Esophagus squamous epithelium (tissue), 5 donors: ENCODE measurements at places on chromosomes 2 and 18.

- no peak for DNase-seq
Measured at GRCh38 chr2:200943527-200944105, 19.8 kb downstream of the ORC2 start.

DNA sequence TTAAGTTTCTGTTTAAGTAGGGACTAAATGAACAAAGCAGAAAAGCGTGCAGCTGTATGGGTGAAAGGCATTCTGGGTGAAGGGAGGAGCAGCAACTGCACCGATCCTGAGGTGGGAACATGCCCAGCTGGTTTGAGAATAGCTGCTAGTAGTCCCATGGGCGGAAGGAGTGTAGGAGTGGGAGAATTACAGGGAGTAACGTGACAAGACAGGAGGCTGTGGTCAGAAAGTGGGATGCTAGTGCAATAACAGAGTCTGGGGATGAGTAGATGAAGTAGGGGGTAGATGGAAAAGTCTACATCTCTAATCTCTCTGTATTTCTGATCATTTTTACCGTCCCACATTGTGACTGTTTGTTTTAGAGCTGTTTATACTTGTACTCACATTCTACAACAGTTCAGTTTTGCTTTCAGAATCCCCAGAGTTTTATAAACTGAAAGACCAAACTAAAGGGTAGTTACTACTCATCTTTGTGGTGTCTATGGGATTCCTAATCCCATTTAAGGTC lies 118.9 kb downstream of the LCLAT1 start:
- no peak for DNase-seq

- DNase-seq, result no peak
Measured at GRCh38 chr18:77136871-77137665, 4.5 kb upstream of the MBP start.

- DNase-seq, result no peak
Measured at GRCh38 chr18:37408676-37409265, 156.8 kb downstream of the CELF4 start.

- no peak for DNase-seq
Measured at GRCh38 chr2:85353876-85354285, 447 bp downstream of the RETSAT start.

DNA sequence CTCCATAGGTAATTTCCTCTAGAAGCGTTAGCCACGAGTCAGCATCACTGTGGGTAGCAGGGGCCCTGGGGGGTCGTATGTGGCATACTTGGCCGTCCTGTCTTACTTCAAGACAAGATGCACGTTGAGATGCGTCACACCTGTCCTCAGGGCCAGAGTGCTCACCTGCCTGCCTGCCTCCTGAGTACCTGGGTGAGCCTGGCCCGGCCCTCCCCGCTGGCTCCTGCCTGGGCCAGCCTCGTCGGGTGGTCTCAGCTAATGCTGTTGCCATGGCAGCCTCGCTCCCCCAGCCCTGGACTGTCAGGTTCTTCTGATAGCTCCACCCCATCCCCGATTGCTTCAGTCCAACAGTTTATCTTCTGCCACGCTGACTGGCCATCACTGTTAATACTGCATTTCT lies 232.4 kb downstream of the GBX2 start:
- DNase-seq, result no peak

GRCh38 chr2:170361090-170361936 lies 183.4 kb downstream of the MYO3B start:
- no peak for DNase-seq

- no peak for DNase-seq
Measured at GRCh38 chr2:27351802-27352598, 4.6 kb downstream of the GTF3C2 start.

DNA sequence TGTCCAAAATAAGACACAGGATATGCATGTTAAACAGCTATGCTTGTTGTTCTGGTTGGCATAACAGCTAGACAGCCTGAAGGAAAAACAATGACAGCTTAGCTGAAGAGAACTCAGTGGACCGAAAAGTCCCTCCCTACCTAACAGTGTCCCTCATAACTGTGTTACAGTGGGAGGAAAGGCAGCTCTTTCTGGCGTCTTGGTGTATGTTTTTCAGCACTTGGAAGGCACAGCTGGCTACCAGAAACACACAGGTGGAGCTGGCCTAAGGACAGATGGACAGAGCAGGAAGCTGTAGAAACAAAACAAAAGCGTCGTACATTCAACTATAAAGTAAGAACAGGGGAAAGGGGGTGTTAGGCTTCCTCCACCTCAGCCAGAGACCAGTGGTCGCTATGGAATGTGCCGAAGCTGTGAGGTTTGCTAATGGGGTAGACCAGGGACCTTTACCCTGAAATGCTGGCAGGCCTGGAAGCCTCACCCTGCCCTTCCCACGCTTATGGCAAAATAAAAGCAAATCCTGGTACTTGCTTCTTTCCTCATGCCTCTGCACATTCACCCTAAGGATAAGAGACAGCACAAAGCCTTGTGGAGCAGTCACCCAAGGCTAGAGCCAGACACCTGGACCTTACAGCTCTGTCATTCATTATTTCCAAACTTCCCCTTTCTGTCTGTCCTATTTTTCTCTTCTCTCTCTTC lies 103.5 kb upstream of the TRIB2 start:
- DNase-seq, result no peak

GRCh38 chr18:13387855-13388548 lies 169.4 kb downstream of the LDLRAD4 start:
- DNase-seq, result no peak

- no peak for DNase-seq
Measured at GRCh38 chr2:186751790-186752189, 57.9 kb downstream of the FAM171B start.

GRCh38 chr2:241968417-241968816 lies 98.9 kb downstream of the RTP5 start:
- DNase-seq, result no peak
